ENCODE measurements at places on chromosomes 7 and 10.

- DNase-seq = no peak
Measured at GRCh38 chr7:28160551-28160991, 20.0 kb downstream of the JAZF1 start.

DNA sequence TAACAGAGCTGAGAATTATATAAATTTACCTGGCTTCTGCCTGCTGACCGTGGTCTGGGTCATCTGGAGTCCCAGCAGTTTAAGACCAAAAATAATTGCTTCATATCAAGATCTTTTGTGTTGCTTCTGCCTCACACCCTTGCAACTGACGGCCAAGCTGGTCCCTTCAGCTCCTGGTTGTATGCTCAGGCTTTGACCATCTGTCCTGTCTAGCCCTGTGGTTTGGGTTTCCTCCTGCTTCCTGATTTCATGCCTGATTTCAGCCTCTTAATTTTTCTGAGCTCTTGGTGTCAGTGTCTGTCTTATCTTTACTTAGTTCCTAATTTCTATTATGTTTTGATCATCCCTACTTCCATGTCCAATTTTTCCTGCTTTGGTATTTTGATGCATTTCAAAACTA is 87.9 kb upstream of the PLXDC2 start:
- DNase-seq = no peak

DNA sequence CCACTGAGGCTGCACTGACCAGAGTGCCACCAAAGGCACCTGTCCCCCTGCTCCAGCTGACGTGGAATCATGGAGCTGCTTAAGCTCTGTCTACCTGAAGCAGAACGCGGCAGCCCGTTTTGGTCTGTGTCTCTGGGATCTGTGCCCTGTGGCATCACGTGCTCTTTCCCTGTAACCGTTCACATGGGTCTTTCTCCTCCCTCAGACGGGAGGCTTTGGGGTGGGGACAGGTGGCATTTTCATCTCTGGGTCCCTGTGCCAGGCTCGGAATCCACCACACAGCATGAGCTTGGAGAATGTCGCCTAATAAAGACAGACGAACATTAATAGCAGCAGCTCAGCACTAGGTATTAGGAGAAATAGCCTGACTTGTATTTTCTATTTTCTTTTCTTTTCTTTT is 1.6 kb upstream of the ADAP1 start:
- DNase-seq = peak; percentile 87

- DNase-seq = no peak
Measured at GRCh38 chr7:15764851-15765382, 78.4 kb upstream of the MEOX2 start.

GRCh38 chr10:26445411-26446031 is 7.4 kb downstream of the APBB1IP start:
- no peak for DNase-seq

DNA sequence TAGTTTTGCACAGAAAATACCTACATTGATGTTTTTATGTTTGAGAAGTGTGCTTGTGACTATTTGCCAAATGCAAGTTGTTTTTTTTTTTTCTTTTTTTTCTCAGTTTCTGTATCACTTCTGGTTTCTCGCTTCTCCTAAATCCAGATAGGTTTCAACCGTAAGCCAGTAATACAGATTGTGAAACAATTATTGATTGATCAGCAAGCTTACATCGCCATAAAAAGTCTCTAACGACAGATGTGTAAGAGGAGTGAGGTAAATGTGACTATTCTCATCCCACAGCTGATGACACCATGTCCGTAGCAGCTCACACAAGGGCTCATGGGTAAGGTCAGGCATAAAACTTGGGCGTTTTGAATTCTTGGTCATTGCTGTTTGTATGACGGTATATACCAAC is 202.8 kb upstream of the AKR1E2 start:
- no peak for DNase-seq

Measured in NCI-H1694 treated with DMSO at 0.1 percent for 48 hours (cell line).